B cell (primary cell): ENCODE measurements at places on chromosomes 2 and 18.

GRCh38 chr2:196307775-196308305 lies 136.5 kb upstream of the STK17B start:
- no peak for DNase-seq

GRCh38 chr2:173279527-173279868 lies 75.2 kb upstream of the CDCA7 start:
- no peak for DNase-seq

GRCh38 chr2:21642647-21643046 lies 518.9 kb downstream of the TDRD15 start:
- DNase-seq, result no peak

DNA sequence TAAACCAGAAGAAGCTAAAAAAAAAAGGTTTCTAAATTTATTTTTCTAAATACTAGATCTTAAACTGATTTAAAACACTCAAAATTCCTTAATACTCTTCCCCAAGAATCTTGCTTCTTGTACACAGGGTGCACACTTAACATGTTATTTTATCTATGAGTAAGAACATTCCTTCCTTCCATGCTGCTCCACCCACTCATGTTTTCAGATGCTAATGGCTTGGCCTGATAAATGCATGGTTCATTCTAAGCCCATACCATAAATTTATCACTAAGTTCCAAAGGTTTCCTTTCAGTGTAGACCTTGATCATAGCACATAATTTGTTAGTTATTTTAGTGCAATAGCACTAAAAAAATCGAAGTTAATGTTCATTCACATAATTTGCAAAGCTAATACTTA lies 8.1 kb downstream of the FBXO48 start:
- DNase-seq, result no peak

DNA sequence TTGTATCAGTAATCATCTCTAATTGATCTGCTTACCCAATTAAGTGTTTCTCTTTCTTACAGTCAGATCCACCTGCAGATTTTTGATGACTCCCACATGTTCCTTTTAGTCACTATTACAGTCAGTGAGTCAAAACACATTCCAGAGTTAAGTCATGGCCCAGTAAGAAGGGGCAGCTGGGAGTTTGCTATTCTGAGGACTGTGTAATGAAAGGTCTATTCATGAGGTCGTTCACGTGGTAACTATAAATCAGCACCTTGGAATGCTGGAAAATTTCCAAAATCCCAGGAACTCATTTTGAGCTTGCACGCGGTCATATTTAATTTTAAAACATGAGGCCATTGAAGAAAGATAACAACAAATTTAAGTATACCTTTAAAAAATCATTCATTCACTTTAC lies 252.5 kb downstream of the XIRP2 start:
- DNase-seq, result no peak
